ENCODE measurements at places on chromosomes 7 and 10.

GRCh38 chr7:5429253-5429856, 5.7 kb upstream of the TNRC18 start:
- no peak for DNase-seq

DNA sequence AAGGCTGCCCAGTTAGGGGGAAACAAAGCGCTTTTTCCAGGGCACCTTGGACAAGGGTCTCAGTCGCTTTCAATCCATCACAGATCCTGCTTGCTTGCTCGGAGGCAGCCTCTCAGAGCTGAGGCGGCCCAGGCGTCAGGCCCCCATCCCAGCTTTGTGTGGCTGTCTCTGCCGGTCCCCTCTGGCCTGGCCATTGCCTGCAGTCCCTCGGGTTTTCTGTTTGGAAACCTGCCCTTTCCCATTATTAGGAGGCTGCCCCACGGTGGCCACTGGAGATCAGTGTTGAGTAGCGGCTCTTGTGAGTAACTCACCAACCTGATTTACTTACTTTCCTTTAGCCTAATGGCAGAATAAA, 216.1 kb downstream of the GLRX3 start:
- DNase-seq: no peak

- no peak for DNase-seq
These were observed 187.9 kb upstream of the MALRD1 start for GRCh38 chr10:18860631-18861240.

DNA sequence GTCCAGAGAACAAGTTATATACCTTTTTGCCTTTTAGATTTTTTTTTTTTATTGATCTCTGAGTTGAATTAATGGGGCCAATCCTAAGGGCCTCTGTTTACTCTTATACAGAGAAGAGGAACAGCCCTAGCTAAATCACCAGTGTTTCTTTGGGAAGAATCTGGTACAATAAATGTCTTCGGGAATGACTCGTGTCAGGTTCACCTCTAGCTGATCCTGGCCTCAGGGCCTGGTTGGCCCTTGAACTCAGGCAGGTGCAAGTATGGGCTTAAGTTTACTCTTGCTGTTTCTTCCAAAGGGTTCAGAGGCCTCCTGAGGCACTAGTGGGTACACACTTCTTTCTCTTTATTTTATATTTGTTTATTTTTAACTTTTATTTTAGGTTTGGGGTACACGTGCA, 71.0 kb downstream of the LRMDA start:
- no peak for DNase-seq

GRCh38 chr10:15856328-15857015, 3.8 kb downstream of the MINDY3 start:
- no peak for DNase-seq

GRCh38 chr10:60114765-60115586, 208.6 kb upstream of the CCDC6 start:
- DNase-seq: peak; percentile 18

DNA sequence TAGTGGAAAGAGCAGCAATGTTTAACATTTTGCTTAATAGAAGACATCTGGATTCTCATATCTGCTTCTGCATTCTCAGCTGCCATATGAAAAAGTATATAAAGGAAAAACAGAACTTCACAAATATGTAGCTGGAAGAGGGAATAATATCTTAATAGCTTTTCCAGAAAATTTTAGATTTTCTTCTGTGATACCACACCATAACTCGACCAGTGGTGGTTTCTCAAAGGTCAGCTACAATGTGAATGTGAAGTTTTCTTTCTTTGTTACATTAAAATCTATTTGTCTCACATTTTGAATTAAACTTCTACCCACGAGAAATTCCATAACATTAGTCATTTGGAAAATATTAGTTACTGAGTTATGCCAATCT, 339.8 kb downstream of the PARD3 start:
- DNase-seq: no peak

- no peak for DNase-seq
These were observed 623 bp downstream of the INPP5A start for GRCh38 chr10:132538031-132538789.

GRCh38 chr7:108584211-108584610, 14.5 kb downstream of the DNAJB9 start:
- DNase-seq: no peak

- DNase-seq: no peak
These were observed 38.6 kb downstream of the NACAD start for GRCh38 chr7:45050198-45050597.

DNA sequence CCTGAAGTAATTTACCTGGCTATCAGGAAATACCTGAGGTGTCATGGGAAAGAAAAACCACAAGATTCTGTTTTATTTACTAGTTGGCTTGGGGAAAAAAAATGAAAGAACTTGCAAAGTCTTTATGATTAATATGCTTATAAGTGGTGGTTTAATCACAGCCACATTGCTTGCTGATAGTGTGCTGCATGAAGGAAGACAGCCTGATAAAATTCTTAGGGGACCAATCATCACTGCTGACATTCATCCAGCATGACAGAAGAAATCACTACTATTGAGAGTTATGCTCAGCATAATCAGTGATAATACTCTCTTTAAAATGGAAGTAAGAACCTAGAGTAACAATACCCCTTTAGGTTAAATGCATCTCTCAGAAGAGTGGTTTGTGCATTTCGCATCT, 150.2 kb upstream of the LRRN3 start:
- DNase-seq: no peak

GRCh38 chr7:36490419-36490830, 100.8 kb downstream of the ANLN start:
- DNase-seq: no peak
